ENCODE measurements at places on chromosomes 4 and X. TPM values are rescaled to one million over a fixed set of nuclear protein-coding genes. Genes with fewer than 3 reads are reported as not detected.

Gene UGT2B7
- polyA plus RNA-seq, result 0.31 TPM

GRCh38 chr4:68445111-68445510 is 2.2 kb upstream of the TMPRSS11E start:
- no peak for DNase-seq

DNA sequence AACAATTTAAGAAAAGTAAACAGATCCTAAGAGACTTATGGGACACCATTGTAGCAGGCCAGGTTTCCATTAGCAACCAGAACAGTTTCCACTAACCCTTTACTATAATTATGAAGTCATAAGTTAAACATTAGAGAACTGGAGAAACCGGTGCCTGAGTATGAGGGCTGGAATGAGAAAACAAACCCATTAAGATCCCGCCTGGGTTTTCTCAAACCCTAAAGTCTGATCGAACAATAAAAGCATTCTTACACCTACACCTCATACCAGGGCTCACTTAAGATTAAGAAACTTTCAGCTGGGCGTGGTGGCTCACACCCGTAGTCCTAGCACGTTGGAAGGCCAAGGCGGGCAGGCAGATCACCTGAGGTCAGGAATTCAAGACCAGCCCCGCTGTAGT is 13.7 kb upstream of the DHX15 start:
- no peak for DNase-seq

GRCh38 chr4:74166135-74166534 is 8.2 kb downstream of the MTHFD2L start:
- no peak for DNase-seq

GRCh38 chrX:153379971-153380581 is 21.1 kb downstream of the PNMA6E start:
- DNase-seq, result no peak

- DNase-seq, result peak; percentile 53
Observed at GRCh38 chrX:9370893-9371292, 94.0 kb upstream of the TBL1X start.
